ENCODE measurements at places on chromosomes 3 and 15. TPM values are rescaled to one million over a fixed set of nuclear protein-coding genes. Genes with fewer than 3 reads are reported as not detected.

The GHSR gene
- not detected for total RNA-seq

The SPG21 gene
- 58.6 TPM for total RNA-seq

The NTRK3 gene
- 3.3 TPM for total RNA-seq

The GOLGA8G gene
- total RNA-seq, result not detected

The NPAP1 gene
- not detected for total RNA-seq

The CFAP20DC gene
- 0.24 TPM for total RNA-seq

The SCN5A gene
- 115 TPM for total RNA-seq

DNA sequence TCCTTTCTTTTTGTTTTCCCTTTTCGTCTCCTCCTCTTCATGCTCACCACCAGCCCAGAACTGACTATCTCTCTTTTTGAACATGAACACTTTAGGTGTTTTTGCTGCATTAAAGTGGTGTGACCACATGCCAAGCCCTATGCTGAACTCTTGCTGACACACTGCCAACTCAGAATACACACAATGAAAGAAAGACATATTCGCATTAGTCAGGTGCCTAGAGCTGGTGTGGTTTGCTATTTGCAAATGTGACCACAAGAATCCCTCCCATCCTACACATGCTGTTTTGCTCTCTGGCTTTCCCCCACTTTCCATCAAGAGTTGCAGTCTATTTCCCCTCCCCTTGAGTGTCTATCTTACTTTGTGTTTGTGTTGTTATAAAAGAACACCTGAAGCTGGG lies 967.8 kb upstream of the CFAP20DC start:
- DNase-seq, result no peak

GRCh38 chr15:94061041-94061440 lies 170.3 kb upstream of the MCTP2 start:
- no peak for DNase-seq

DNA sequence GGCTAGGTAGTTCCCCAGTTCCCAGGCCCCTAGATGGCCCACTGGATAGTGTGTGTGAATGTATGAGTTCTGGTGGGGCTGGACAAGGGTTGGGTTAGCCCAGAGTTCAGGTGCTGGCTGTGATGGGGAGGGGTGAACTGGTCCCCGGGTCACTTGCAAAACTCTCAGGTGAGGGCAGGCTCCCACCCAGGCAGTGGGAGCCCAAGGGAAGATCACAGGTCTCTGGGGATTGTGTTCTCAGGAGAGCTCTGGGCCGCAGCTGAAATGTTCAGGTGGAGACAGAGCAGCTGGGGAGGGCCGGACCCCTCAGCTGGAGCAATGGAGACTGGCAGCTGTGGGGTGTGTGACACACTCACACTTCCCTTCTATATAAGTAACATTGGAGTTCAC lies 12.8 kb upstream of the FAM98B start:
- no peak for DNase-seq

DNA sequence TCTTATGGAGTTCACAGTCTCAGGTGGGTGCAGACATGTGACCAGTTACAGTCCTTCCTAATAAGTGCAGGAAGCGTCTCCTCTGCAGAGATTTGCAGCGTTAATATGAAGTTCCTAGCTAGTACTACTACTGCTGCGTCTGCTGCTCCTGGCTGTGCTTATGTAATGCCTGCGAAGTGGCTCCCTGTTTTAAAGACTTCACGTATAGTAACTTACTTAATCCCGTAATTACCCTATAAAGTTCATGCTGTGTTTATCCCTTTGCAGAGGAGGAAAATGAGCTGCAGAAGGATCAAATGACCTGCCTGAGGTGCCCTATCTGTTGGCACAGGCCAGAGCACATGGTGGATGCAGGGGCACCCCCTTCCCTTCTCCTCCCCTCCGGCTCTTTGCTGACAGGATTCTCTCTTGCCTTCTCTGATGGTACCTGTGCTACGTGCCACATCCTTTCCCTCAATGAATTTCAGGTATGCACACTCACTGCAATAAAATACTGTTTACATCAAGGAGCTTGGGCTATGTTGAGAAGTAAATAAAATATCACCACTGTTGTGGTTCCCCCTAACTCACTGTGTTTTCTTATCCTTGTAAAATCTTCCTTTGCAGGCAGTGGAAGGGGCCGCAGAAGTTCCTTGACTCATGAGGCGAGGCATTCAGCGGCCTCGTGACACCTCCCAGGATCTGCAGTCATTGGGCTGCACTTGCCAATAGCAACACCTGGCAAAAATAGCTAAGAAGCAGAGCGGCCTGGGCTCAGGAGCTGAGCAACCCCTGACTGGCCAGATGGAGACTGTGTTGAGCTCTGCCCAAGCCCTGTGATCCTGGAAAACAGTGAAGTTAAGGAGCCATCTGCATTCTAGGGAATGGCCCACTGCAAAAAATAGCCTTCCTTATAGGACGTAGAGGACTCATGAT lies 188.9 kb upstream of the ATP10A start:
- peak; percentile 32 for DNase-seq

- DNase-seq, result no peak
Measured at GRCh38 chr15:83947156-83947555, 288.4 kb upstream of the GOLGA6L4 start.
